ENCODE measurements at places on chromosomes 5 and 9.

- no peak for DNase-seq
These were observed 102.0 kb upstream of the PTPN3 start for GRCh38 chr9:109600142-109600541.

GRCh38 chr5:53607886-53608285, 47.4 kb downstream of the NDUFS4 start:
- DNase-seq, result no peak

GRCh38 chr9:8760000-8760767, 960.6 kb upstream of the DMAC1 start:
- DNase-seq, result no peak

DNA sequence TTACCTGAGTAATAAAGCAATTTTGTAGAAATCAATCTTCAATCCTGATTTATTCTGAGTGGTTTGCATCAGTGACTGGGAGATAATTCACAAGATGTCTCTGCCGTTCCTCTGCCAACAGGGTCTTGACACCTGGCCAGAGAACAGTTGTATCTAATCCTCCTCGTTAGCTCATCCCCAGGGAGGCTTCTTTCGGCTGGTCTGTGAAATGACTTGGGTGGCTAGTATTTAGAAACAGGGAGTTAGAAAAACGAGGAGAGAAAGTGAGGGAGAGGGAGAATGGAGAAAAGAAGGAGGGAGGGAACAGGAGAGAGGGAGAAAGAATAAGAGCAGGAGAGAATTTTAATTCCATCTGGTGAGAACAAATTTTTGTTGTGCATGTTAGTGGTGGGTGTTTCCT, 600.2 kb upstream of the TLE4 start:
- DNase-seq, result no peak

DNA sequence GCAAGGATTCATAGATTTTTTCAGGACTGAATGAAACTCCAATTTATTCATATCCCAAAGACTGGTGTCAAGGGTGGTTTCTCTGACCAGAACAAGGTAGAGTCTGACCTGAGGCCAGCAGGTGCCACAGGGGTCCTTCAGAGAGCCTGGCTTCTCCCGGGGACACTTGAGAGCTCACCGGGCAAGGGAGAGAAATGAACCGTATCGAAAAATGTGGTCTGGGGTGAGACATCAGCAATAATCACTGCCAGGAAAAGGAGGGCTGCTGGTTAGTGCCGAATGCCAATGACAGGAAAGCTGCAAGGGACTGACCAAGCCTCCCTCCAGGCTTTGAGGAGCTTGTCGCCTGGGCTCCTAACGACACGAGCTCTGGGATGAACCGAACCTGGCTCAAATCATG, 142.7 kb downstream of the TTLL11 start:
- DNase-seq, result no peak

- DNase-seq, result no peak
These were observed 9.6 kb downstream of the STK10 start for GRCh38 chr5:172178301-172178987.

DNA sequence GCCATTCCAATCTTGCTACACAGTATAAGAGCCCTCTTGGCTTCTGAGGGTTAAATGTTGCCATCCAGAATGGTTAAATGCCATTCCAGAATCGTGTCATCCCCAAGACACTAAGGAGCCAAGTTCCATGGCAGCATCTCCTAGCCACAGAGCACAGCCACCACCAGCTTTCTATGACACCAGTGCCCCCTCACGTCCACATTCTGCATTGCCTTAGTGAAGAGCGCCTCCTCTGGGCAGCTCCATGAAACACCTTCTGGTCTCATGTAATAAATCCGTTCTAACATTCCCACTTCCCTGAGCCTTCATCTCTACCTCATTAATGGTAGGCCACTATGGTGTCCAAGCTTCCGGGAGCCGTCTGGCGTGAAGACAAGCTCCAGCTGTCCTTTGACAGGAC, 12.4 kb downstream of the CBY3 start:
- DNase-seq, result no peak

GRCh38 chr5:143755966-143756365, 56.0 kb upstream of the HMHB1 start:
- no peak for DNase-seq

DNA sequence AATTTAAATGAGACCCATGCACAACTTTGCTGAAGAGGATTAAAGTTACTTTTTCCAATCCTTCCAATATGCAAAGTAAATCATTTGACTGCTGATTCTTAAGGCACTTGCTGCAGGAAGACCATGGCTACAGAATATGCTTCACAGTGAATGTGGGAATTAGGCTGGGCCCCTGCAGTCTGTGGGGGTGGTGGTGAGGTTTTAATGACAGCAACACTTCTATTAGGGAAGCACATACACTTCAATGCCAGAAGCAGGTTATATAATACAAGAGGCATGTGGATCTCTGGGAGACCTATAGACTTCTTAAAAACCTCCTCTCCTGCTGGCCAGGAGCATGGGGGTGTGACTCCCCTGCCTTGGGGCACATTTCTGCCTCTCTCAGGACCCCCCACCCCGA, 124.5 kb upstream of the KLF9 start:
- DNase-seq, result no peak

GRCh38 chr5:167877114-167877722, 414.2 kb upstream of the WWC1 start:
- no peak for DNase-seq

DNA sequence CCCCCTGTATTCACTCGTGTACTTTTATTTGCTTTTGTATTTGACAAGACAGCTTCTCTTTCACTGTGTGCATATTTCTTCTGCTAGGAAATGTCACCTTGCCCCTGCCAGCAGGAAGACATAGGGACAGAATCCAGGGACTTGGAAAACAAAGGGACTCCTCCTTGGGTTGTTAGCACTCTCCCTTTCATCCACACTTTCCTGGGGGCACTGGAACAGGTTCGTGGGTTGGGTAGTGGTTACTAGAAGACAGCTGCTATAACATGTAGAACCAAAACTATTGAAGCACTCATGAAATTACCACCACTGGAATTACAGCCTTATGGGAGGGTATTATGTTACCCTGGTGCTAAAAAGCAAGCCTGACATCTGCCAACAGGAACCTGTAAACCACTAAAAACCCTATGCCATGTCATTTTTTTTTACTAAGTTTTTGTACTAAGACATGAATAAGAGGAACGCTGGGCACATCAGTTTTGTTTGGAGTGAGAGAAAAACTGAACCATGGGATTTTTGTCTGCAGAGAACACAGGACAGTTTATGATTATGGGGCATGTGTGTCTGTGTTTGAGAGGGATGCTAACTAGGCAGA, 4.7 kb upstream of the CCL28 start:
- DNase-seq, result no peak

DNA sequence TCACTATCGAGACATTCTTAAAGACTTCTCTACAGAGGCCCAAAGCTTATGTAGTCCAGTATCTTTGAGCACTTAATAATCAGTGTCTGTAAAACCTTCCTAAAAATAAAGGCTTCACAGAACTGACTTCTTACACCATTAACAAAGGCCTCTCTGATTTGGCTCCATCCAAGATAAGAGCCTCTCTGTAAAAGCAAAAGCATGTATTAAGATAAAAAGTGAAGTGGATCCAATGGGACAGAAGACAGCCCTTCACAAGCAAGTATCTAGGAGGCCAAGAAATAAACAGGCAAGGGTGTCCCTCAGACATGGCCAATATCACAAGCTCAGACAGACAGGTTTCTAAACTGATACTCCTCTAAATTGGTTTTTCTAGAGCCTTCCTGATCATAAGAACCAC, 11.9 kb downstream of the LHFPL2 start:
- DNase-seq, result no peak

- no peak for DNase-seq
These were observed 200.3 kb downstream of the SNX18 start for GRCh38 chr5:54717870-54718269.

- DNase-seq, result no peak
These were observed 1.8 kb downstream of the SHB start for GRCh38 chr9:38066914-38067858.

DNA sequence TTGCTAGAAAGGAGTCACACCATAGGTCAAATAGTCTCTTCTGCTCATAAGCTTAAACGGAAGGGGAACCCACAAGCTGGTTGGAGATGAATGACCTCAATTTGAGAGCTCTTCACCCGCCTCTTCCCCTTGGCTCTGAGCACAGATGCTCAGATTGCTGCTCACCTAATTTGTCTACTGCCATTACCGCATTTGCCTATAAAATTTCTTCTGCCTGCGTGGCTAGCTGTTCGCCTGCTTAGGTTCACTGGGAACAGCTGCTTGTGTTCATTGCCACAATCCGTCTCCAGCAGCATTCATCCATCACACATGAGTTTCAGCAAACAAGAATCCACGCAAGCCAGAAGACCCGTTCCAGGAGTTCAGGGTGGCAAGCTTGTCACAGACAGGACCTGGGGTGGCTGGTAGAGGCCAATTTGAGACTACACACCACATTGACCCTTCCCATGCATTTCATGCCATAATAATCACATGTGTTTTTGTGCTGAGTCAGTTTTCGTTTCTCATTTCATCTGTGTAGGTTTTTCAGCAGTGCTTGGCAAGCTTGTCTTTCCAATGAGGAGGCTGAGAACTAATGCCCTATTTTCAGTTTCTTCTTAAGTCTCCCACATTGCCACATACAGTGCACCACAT, 50.2 kb upstream of the DNAH5 start:
- no peak for DNase-seq

DNA sequence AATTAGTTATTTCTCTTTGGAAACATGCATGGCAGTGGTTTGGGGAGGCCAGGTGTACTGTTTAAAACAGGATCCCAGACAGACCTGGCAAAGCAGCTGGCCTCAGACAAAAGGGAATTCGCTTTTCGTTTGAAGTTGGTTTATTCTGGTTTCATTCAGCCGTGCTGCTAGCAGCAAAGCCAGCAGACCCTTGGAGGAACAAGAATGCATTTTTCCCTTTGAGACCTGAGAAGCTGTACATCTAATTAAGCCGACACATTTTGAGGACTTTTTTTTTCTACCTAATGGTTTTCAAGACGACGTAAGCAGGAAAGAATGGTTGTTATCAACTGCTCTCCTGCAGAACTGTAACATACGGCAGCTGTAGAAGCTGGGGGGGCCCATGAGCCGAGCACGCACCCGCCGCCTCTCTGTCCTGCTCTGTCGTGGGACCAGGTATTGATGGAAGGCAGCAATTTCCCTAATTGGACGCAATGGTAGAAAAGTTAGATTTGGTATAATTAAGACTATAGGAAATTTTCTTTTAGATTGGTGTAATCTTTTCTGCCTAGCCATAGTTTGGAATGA, 13.6 kb downstream of the PLEKHG4B start:
- DNase-seq, result no peak

- no peak for DNase-seq
These were observed 46.9 kb downstream of the AHRR start for GRCh38 chr5:368183-369084.

DNA sequence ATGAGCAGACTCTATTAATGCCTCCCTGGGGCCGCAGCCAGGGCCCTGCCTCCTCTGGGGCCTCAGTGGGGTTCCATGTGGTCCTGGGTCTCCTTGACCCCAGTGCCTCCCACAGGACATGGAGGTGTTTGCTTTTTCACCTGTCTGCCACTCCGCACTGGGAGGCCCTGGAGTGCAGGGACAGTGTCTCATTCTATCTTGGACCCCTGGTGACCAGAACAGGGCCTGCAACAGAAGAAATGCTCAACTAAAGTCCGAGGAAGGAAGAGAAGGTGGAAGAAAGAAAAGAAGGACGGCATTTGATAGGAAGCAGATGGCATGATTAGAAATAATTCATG, 243.2 kb downstream of the CDK5RAP2 start:
- DNase-seq, result no peak

- no peak for DNase-seq
These were observed 536 bp downstream of the PCDHAC1 start for GRCh38 chr5:140926443-140927227.

GRCh38 chr5:168590666-168591065, 11.5 kb upstream of the PANK3 start:
- DNase-seq, result no peak

GRCh38 chr5:140664030-140664358, 710 bp upstream of the WDR55 start:
- no peak for DNase-seq

DNA sequence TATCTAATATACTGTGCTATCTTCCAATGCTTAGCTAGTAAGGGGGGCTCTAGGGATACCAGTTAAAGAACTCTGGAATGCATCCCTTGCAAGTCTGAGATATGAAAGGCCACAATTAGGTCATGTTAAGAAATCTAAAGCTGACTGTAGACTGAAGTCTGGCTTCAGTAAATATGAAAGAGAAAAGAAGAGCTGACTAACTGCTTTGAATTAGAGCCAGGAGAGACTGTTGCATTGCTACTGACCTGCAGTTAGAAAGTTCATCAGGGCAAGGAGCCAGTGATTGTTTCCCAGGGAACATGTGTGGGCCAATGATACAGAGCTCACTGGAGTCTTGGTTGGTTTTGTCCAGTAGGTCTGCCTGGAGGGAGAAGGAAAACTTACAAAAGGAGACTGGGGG, 472.1 kb upstream of the TNC start:
- DNase-seq, result no peak

DNA sequence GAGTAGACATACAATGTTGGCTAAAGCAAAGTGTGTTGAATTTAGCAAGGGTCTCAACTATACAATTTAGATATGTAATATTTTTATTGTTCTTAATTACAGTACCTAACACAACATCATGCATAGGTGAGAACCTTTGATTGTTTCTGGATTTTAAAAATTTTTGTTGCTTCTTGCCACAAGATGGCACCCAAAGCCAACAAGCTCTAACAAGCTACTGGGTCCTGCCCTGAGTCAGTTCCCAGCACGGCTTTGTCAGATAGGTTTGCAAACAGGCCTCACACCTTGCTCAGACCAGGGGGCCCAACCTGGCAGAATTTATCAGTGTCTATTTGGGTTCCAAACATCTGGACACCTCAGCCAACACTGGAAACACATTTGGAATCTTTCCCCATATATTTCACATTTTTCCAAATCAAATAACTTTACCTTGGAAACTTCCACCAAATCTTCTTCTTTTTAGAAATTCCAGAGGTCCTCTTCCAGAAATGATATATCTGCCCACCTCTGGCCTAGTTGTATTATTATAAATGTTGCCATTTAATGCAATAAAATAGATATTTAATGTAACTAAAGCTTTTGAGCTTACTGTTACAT, 49.5 kb upstream of the EGFLAM start:
- DNase-seq, result no peak

GRCh38 chr9:27125936-27126335, 16.9 kb downstream of the TEK start:
- no peak for DNase-seq

GRCh38 chr5:146337928-146338327, 711 bp upstream of the POU4F3 start:
- DNase-seq, result no peak

All from NCI-H1417 treated with DMSO at 0.1 percent for 48 hours (cell line).